ENCODE measurements at places on chromosomes 2 and 18. TPM values are rescaled to one million over a fixed set of nuclear protein-coding genes. Genes with fewer than 3 reads are reported as not detected.

- no peak for DNase-seq
These were observed 231.5 kb downstream of the AFF3 start for GRCh38 chr2:99910902-99911301.

CYRIA gene
- total RNA-seq, result 3.0 TPM

DNA sequence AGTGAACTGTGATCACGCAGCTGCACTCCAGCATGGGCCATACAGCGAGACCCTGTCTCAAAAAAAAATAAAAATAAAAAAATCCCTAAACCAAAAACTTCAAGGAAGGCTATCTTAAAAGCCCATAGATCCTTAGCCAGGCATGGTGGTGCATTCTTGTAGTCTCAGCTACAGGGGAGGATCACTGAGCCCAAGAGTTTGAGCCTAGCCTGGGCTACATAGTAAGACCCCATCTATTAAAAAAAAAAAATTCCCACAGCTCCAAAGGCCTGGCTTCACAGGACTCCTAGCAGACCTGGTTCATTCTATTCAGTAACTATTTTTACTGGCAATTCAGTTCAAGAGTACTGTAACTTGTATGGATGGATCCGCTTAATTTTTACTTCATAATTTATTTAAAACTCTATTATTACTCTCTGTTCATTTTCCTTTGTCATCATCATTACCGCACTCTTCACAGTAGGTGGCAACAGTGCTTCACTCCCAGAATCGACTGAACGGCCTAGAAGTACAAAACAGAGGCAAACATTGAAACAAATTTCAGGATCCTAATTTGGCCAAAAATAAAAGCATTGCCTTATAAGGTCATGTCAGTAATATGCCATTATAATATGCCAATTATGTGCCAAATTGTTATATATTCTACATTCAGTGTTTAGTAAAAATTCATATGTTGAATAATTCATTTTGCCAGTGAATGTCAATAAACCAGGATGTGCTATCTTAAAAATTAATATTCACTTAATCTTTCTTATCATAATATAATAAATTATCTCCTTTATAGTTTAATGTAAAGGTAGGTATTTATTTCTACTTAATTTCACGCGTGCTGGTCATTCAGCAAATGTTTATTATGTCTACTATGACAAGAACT lies 14.3 kb upstream of the STAM2 start:
- no peak for DNase-seq

POLR1B gene
- 20.9 TPM for total RNA-seq

DNA sequence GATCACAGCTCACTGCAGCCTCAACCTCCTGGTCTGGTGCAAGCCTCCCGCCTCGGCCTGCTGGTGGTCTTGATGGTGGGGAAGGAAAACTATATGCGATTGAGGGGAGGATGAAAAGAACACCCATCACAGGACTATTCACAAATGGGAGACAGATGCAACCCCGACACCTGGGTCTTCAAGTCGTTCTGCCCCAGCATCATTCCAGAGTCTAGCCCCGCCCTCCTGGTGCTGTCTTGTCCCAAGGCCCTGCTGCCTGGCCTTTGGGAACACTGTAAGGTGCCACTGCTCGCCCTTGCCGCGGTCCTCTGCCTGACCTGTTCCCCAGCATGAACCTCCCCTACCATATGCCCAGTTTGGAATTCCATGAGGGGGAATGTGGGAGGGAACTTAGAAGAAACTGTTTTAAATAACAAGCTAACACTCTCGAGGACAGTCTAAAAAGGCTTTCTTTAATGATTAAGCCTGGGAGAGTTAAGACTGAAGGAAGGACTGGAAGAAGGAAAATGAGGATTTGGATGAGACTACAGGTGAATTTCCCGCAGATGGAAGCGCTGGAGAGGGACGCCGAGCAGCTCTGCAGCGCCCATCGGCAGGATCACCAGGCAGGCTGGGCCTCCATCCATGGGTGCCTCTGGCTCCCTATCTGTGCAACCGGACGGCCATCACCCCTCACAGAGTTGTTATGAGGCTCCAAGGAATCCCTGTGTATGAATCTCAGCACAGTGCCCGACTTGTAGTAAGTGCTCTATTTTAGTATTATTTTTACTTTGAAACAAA lies 75.0 kb downstream of the MEX3C start:
- no peak for DNase-seq

DNA sequence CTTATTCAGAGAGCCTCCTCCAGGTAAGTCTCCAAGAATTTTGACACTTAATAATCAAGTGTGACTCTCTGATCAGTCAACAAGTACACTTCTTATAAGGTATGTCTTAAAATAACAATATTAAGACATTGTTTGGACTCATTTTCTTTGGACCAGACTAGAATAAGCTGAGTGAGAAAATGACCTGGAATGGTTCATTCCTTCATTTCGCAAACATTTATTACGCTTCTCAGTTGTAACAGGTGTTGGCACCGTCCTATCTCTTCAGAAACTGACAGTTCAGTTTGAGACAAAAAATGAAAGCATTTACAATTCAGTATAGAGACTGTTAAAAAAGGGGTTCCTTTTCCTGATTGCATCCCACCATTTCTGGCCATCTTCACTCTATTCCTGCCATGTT lies 46.6 kb downstream of the TSPYL6 start:
- no peak for DNase-seq

- no peak for DNase-seq
These were observed 590 bp downstream of the MDH1 start for GRCh38 chr2:63589148-63589958.

- DNase-seq, result no peak
These were observed 4.5 kb upstream of the SMAD4 start for GRCh38 chr18:51025512-51025911.

PRSS56 gene
- total RNA-seq, result not detected

AMMECR1L gene
- 27.7 TPM for total RNA-seq

TSGA10 gene
- 8.3 TPM for total RNA-seq

GRCh38 chr2:171410101-171410500 lies 23.7 kb downstream of the METTL8 start:
- DNase-seq, result no peak

DNA sequence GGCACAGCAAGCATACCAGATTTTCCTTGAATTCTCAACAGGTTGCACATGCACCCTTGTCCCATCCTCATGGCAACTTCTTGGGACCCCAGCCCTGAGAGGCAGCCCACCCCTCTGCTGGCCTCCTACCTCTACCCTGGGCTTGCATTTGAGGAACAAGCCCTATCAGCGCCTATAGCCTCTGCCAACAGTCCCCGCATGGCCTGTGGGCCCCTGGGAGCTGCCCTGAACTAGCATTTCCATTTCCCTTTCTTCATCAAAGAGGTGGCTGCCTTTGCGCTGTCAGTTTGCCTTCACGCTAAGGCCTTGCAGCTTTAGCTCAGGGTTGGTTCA lies 5.4 kb upstream of the ZAP70 start:
- DNase-seq, result no peak

GRCh38 chr2:73993778-73994177 lies 9.1 kb downstream of the TET3 start:
- DNase-seq, result no peak

DNA sequence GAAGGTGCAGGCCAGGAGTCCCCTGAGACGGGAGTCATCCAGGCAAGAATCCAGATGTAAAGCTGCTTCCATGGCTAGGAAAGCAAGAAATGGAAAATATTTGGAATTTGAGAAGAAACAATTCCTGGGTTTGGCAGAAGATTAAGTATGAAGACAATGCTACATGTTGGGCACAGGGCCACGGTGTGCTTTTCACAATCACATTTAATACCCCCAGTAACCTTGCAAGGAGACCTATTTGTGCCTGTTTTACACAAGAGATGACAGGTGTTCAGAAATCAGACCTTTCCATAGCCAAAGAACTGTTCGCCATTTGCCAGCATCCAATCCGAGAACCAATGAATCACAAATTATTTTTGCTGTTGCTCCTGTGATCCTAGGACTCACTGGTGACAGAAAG lies 50.5 kb downstream of the KCTD1 start:
- no peak for DNase-seq

- DNase-seq, result no peak
These were observed 567.4 kb downstream of the ARHGAP15 start for GRCh38 chr2:143696651-143697050.

COL6A3 gene
- total RNA-seq, result 81.9 TPM

- no peak for DNase-seq
These were observed 18.7 kb upstream of the ACKR3 start for GRCh38 chr2:236550701-236551465.

DNA sequence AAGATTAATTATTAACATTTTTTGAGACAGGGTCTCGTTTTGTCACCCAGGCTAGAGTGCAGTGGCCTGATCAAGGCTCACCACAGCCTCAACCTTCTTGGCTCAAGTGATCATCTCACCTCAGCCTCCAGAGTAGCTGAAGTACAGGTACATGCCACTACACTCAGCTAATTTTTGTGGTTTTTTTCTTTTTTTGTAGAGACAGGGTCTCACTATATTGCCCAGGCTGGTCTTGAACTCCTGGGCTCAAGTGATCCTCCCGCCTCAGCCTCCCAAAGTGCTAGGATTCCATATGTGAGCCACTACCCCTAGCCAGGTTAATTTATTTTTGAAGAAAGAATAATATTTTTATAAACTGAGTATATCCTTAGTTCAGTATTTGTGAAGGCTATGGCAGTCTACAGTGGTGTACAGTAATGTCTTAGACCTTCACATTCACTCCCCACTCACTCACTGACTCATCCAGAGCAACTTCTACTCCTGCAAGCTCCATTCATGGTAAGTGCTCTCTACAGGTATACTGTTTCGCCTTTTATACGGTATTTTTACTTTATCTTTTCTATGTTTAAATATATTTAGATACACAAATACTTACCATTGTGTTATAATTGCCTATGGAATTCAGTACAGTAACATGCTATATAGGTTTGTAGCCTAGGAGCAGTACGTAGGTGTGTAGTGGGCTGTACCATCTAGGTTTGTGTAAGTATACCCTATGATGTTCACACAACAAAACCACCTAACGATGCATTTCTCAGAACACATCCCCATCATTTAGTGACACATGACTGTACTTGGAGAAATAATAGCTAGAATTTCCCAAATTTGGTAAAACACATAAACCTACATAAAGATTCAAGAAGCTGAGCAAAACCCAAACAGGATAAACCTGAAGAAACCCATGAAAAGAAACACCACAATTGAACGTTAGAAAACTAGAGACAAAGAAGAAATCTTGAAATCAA lies 38.6 kb downstream of the MGAT4A start:
- DNase-seq, result no peak

DCDC2C gene
- not detected for total RNA-seq

DNA sequence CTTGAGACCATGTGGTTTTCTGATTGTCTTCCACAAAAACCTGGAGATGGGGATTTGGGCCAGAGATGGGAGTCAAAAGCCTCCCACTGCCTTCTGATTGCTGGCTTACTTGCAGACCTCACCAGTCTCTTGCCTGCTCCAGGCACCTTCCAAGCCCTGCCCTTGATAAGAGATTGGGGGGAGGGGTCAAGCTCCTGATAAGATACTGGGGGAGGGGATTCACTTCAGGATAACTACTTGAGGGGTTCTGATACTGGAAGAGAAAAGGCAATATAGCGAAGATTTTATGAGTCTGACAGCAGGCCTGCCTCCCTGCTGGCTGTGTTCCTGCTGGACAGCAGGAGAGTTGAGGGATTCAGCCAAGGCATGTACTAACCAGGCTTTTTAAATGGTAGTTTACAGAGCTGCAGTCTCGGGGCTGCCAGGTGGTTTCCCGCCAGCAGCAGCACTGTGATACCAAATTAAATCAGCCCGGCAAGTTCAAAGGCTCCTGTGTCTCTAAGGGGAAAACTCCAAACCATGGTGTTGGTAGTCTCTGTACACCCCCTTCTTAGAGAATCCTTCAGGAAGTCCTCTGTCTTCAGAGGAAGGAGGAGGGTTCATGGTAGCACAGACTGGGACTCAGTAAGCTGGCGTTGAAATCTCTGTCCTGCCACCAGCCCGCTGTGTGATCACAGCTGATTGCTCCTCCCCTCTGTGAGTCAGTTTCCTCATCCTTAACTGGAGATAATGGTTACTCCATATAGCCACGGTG lies 58.3 kb downstream of the FBXO36 start:
- no peak for DNase-seq

DNA sequence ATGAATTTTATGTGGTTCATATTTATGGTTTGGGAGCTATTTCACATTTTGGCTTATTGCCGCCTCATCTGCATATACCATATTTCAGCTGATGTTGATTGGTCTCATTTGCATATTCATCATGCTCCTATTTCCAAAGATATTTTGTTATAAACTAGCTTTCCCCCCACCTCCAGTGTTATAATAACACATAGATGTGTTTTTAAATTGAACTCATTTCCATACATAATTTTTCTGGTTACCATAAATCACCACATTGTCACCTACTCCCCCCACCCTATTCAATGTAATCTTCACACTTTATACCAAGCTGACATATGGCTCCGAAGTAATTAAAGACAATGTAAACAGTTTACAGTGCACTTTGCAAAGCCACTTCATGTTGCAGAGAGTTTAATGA lies 101.2 kb downstream of the FSHR start:
- no peak for DNase-seq

GRCh38 chr2:27194538-27195354 lies 17.1 kb upstream of the ATRAID start:
- peak; percentile 41 for DNase-seq

Data from kidney epithelial cell (primary cell).